Activated CD8-positive, alpha-beta memory T cell treated with anti-CD3 and anti-CD28 coated beads for 24 hours (primary cell): ENCODE measurements at places on chromosomes 6 and 20.
A peak's percentile ranks its signal among the peaks of the same experiment; 100 is the strongest.

DNA sequence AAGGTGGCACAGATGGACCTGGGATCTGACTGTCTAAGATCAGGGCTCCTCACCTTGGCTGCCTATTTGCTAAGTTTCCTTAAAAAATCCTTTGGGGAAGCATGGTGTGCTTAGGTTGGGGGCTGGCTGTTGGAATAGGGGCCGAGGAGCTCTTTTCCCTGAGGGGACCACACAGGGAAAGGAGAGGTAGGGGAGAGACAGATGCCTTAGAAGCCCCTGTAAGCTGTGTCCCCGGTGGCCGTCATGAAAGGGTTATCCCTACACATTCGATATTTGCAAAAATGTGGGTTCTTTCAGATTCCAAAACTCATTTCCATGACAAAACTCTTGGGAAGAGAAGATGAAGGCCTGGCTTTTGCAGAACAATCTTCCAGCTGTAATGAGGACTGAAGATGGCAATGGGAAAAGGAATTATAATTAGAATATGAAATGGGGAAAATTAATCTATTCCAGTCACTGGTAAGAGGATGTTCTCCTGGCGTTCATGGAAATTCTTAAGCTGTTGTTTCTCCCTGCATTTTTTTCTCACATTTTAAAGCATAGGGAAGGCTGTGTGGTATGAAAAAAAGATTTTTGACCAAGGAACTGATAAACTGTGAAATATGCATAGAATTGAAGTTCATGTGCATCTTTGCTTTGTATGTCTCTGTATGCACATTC, 53.8 kb downstream of the TOX2 start:
- DNase-seq, result no peak

GRCh38 chr20:25364180-25364788, 26.4 kb downstream of the ABHD12 start:
- no peak for DNase-seq

- no peak for DNase-seq
Measured at GRCh38 chr20:12028771-12029170, 111.1 kb downstream of the BTBD3 start.

GRCh38 chr6:78533426-78533825, 333.9 kb upstream of the IRAK1BP1 start:
- no peak for DNase-seq

DNA sequence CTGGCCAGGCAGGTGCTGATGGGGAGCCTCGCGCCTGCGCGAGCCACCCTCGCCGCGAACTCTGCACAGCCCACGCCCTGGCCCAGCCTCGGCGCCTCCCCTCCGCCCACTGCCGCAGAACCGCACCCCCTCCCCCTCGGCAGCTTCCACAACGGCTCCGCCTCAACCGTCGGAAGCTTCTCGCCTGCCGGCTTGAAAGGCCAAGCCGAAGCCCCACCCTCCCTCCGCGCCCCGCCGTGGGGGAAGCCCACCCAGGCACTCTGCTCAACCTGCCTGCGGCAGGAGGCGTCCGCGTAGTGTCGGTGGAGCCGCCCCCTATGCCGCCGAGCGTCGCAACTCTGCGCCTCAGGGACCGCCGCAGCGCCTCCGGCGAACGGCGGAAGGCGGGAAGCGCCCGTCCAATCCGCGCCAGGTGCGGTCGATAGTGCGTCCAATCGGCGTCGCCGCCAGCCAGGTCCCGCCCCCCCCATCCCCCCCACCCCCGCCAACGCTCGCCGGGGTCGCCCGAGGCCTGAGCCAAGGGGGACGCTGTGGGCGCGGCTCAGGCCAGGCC, at the start of gene SYCP2:
SYCP2 (minus strand) TSS at position 342 of the 553 bp plus-strand sequence. CDS start 11,224 bp downstream, outside the sequence.
- peak; percentile 80 for DNase-seq

DNA sequence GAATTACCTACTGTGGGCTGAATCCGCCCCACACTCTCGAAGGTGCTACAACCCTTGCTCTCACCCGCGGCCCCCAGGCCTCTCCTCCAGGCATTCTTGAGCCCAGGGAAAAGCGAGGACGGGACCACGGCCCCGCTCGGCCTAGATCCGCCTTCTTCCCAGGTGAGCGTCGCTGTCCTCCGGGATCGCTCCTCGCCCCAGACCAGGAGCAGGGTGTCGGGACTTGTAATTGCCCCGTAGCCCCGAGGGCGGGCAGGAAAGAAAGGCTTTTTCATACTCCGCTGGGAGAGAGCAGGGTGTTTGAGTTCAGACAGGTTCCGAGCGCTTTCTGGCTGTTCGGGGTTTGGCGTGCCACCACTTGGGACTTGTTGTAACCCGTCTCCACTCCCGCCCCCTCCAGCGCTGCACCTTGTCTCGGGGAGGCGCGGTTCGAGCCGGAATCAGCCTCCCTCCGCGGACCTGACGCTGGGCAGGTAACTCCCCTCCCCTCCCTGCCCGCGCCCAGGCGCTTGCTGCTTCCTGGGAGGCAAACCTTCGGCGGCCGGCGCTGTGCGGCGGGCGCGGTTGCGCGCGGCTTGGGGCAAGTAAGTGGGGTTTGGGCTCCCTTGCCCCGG, at the start of gene FAM83B:
FAM83B (plus strand) TSS at position 529 of the 614 bp plus-strand sequence. CDS start 23,476 bp downstream, outside the sequence.
- no peak for DNase-seq

GRCh38 chr6:147216915-147217314, 12.7 kb downstream of the STXBP5 start:
- DNase-seq, result no peak

DNA sequence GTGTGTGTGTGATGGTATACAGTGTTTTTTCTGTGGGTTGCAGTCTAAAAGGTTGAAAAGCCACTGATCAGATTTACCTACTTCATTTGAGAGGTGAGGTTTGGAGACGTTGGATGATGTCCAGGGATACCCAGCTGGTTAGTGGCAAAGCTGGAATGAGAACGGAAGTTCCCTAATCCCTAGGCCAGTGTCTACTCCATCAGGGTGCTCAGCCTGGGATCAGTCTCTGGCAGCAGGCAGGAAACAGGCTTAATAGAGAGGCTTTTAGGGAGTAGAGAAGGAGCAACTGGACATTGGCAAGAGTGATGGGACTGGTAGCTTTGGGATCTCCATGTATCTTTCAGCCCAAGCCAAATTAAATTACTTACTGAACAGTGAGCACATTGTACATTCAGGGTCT, 80.7 kb downstream of the C6orf52 start:
- no peak for DNase-seq

GRCh38 chr20:38298768-38299288, 5.1 kb upstream of the BPI start:
- no peak for DNase-seq

DNA sequence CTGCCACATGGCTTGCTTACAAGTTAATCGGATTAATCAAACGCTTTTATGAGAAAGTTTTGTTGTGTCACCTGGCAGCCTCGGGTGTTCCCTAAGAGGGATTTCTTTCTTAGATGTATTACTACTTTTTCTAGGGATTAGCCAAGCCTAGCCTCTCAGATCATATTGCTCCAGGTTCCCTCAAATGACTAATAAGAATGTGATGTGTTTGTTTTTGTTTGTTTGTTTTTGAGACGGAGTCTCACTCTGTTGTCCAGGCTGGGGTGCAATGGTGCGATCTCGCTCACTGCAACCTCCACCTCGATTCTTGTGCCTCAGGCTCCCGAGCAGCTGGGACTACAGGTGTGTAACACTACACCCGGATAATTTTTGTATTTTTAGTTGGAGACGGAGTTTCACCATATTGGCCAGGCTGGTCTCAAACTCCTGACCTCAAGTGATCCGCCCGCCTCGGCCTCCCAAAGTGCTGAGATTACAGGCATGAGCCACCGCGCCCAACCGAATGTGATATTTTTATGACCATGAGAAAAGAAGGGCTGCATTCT, 977 bp downstream of the HMGN4 start:
- DNase-seq, result no peak

DNA sequence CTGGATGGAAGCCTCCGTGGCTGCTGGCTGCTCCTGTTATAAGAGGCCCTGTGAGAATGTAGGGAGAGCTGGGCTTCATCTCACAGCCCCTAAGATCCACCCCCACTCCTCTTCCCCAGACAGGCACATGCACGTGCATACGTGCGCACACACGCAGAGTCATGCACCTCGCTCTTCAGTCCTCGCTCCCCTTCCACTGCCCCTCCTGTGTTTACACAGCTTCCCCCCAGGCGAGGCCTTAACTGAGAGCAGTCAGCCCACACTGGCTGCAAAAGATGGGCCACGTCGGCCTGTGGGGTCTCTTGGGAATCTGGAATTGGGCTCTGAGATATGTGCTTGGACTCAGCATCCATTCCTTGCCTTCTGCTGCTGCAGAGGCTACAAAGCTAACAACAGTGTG, 35.2 kb upstream of the MLN start:
- DNase-seq, result no peak

- no peak for DNase-seq
Measured at GRCh38 chr20:36372666-36373065, 66.5 kb downstream of the DLGAP4 start.

DNA sequence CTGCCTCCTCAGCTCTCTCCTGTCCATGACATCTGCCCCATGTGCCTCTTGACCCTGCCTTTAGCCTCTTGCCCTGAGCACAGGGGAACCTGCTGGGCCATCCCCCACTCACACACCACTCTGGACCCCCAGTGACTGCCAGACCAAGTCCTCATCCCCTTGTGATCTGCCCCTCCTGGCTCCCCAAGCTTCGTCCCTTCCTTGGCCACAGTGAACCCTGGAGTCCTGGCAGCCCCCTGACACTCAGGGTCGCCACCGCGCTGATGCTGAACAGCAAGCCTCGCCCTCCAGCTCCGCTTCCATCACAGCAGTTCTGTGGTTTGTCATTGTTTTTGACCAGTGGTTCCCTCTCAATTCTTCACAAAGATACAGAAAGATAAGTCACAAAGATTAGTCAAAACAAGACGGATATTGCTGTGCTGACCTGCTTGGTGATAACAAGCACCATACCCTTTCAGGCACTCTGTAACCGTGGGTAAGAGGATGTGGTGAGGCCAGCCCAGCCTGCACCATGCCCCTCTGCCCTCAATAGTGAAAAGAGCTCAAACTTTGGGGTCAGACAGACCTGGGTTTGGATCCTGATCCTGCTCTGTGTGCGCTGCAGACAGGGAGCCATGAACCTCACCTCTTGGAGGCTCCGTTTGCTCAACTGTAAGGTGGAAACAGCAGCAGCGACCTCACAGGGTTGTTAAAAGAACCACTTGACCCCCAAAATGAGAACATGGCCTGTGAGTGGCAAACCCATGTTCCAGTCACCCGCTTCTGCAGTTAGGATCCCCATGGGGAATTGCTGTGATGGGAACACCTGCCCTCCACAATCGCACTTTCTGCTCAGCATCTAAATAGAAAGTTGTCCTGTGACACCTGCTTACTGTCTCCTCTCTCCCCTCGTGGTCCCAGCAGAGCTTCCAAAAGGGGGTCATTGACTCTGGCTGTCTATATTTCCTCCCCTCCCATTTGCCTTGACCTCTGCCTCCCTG, 114.5 kb downstream of the TOX2 start:
- DNase-seq, result peak; percentile 64

DNA sequence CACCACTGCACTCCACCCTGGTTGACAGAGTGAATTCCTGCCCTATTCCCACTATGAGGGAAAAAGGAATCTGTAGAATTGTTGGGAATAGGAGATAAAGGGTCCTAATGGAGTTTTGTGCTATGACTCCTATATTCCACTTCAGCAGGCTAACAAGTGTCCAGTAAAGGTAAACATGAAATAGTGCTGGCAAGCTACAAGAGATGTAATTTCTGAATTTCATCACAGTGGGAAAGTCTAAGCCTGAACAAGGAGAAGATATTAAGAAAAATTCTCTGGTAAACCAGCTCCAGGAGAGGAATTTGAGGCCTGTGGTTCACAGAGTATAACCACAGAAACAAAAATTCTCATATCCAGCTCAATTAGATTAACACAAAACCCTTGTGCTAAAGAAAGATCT, 10.3 kb upstream of the C6orf58 start:
- DNase-seq, result no peak

DNA sequence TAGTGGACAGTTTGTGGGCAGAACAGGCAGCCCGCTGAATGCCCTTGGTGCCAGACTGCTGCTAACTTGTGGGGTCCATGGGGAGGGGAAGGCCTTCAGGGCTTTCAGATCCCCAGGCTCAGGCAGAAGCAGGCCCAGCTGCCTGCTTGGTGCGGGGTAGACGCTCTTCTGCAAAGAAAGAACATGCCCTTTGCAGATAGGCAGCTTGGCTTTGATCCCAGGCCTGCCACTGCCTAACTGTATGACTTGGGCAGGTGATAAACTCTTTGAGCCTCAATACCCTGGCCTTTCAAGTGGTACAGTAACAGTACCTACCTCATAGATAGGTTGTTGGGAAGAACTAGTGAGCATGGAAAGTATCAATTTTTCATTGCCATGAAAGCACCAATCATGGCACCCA, 28.4 kb downstream of the CHMP4B start:
- DNase-seq, result no peak

- DNase-seq, result peak; percentile 33
Measured at GRCh38 chr20:58719971-58720371, 27.4 kb downstream of the NPEPL1 start.

- no peak for DNase-seq
Measured at GRCh38 chr6:135219346-135219745, 38.2 kb downstream of the MYB start.

GRCh38 chr6:139920776-139921100, 546.3 kb upstream of the CITED2 start:
- DNase-seq, result no peak

DNA sequence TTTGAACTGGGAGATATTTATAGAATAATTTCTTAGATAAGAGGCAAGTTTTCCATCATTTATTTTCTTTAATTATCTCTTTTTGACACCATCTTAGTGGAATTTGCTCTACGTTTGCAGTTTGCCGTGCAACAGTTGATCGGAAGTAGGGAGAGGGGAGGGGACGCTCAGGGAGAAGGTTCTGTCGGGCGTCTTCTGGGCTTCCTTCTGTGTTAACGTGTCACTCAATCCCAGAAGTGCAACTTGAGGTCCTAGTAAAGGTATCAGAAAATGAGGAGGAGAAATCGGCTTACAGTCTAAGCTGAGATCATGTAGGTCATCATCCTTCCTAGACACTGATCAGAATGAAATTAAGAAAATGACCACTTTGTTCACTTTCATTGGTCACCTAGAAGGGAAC, 149.0 kb upstream of the SNX9 start:
- no peak for DNase-seq

GRCh38 chr6:33430991-33431879, 11.4 kb downstream of the SYNGAP1 start:
- DNase-seq, result peak; percentile 88

- peak; percentile 56 for DNase-seq
Measured at GRCh38 chr6:166936079-166936787, 20.1 kb downstream of the RNASET2 start.

GRCh38 chr6:163176097-163176496, 238.4 kb upstream of the QKI start:
- DNase-seq, result no peak

GRCh38 chr6:36599791-36600209, 5.6 kb downstream of the SRSF3 start:
- peak; percentile 79 for DNase-seq

DNA sequence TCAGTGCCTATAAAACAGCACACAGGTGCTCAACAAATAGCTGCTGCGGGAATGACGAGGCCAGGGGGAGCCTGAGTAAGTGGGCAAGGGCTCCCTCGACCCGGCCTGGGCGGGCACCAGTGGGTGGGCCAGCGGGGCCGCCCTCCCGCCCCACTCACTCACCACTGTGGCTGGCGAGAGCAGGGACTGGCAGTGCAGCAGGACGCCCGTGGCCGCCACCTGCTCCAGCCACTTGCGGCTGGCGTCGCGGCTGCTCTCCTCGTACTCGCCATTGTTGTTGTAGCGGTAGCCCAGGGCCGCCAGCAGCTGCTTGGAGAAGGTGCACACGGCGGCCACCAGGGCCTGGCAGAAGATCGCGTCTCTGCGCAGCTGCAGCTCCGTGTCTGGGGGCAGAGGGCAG, 191.5 kb downstream of the PREX1 start:
- DNase-seq, result no peak

- DNase-seq, result no peak
Measured at GRCh38 chr6:147071776-147072175, 132.4 kb upstream of the STXBP5 start.
